ENCODE measurements at places on chromosomes 1 and 21. TPM values are rescaled to one million over a fixed set of nuclear protein-coding genes. Genes with fewer than 3 reads are reported as not detected.

GRCh38 chr1:89125240-89125912, 538 bp downstream of the GBP2 start:
- DNase-seq: no peak

ZNF124 gene
- 57.7 TPM for total RNA-seq

DNA sequence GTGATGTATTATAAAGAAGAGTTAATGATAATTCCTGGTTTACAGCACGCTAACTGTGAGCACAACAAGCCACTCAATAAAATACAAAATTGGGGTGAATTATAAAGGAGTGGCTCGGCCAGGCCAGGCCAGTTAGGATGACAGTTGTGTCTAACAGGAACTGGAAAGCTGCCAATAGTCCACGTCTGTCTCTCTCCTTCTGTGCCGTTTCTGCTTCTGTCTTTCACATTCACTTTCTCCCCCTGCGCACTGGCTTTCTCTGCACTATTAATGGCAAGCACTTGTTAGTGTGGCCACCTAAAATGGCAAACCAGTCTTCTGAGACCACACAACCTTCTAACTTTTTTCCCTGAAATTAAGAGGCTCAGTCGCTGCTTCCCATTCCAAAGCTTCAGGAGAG, 394.3 kb downstream of the NTNG1 start:
- no peak for DNase-seq

GRCh38 chr1:164466429-164466828, 92.6 kb upstream of the PBX1 start:
- no peak for DNase-seq

- DNase-seq: no peak
Measured at GRCh38 chr1:19864570-19865160, 17.5 kb upstream of the OTUD3 start.

ACAP3 gene
- 21.4 TPM for total RNA-seq

DNA sequence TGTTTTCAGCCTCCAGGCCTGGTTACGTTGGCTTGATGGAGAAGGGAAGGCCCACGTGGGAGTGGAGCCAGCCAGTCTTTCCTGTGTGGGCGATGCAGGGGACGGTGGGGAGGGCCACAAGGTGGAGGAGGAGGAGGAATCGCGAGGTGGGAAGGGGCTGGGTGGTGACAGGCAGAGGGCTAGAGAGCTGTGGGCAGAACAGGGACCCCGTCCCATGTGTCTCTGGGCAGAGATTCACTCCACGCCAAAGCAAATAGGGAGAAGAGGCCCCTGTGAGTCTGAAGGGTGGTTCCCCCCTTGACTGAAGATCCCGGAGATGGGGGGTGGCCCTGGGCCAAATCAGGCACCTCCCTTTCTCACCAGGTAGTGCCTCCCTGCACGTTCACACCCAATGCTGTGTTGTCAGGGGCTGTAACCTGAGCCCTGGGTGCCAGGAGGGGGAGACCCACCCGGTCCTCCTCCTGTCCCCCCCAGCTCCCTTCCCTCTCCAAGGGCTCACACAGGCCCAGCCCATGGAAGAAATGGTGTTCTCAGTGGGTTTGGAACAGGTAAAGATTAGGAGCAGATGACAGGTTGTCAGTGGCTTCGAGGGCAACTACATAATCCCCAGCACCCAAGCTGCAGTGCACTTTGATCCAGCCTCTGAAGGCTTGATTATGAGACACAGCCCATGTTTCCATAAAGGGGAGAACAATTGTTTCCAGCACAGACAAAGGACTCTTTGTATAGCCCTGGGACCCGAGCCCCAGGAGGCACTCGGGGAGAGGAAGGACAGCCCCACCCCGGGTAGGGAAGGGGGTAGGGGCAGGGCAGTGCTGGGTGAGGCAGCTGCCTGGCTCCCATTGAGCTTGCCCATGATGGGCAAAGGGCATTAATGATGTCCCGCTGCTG, 37.7 kb upstream of the GPR37L1 start:
- DNase-seq: no peak

CELSR2 gene
- 4.6 TPM for total RNA-seq

DNA sequence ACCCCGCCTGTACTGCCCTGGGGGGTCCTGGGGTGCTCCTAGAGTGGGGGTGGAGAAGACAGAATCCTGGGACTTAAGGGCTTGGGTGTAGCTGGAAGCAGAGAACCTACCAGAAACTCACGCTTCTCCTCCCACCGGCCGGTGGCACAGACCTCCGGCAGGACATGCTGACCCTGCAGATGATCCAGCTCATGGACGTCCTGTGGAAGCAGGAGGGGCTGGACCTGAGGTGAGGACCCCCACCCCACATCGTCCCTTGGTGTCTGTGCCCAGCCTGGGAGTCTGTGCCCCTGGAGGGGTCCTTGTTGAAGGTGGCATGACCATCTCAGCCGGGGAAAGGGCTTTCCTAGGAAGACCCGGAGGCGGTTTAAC, 70.8 kb downstream of the PIK3CD start:
- DNase-seq: no peak

DNA sequence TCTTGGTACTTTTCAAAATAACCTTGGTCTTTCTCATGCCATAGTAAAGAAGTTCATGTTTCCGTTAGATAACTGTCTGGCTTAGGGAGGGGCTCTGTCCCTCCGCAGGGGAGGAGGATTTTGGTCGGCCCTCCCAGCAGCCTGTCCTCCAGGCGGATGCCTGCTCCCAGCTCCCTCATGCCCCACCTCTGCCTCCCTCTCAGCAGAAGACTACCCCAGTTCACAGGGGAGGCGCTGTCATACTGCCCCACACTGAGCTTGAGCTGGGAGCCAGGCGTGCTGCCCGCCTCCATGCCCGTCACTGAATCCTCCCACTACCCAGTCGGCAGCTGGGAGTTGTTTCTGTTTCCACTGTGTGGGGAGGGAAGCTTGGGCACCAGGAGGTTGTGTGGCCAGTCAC, 127.3 kb downstream of the CAMTA1 start:
- no peak for DNase-seq

- DNase-seq: peak; percentile 94
Measured at GRCh38 chr1:203504400-203505250, 10.7 kb downstream of the OPTC start.

CNIH4 gene
- total RNA-seq: 26.0 TPM

GRCh38 chr21:41367945-41368734, 6.3 kb downstream of the MX2 start:
- DNase-seq: peak; percentile 56

USH2A gene
- total RNA-seq: not detected

- no peak for DNase-seq
Measured at GRCh38 chr1:67589519-67590233, 95.3 kb upstream of the GADD45A start.

GRCh38 chr1:178686407-178686806, 38.6 kb upstream of the RALGPS2 start:
- no peak for DNase-seq

LEMD1 gene
- not detected for total RNA-seq

CFHR5 gene
- total RNA-seq: not detected

DNA sequence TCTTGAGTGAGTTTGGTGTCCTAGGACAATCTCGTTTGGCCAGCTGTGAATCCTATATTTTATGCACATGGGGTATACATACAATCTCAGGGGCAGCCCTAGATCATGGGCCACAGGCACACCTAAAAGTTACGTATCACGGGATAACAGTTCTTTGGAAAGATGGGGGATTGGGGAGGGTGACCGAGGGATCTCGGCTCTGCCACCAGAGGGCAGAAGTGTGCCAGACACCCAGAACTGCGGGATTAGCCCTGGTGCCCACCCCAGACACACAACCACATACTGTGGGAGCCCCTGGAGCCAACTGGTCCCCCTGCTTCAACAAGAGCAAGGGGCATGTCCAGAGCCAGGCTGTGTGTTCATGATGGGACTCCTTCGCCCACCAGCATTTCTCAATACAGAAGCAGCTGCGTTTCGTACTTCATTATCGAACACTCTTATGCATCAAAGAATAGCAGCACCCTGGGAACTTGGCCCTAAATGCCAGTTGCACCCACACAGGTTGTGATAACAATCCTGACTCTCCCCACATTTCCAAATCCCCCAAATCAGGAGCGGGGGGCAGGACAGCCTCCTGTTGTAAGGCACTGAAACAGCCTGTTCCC, 37.4 kb downstream of the TMCO4 start:
- DNase-seq: no peak

GRCh38 chr1:105137543-105138457, 1388.1 kb downstream of the AMY1C start:
- DNase-seq: no peak

DNA sequence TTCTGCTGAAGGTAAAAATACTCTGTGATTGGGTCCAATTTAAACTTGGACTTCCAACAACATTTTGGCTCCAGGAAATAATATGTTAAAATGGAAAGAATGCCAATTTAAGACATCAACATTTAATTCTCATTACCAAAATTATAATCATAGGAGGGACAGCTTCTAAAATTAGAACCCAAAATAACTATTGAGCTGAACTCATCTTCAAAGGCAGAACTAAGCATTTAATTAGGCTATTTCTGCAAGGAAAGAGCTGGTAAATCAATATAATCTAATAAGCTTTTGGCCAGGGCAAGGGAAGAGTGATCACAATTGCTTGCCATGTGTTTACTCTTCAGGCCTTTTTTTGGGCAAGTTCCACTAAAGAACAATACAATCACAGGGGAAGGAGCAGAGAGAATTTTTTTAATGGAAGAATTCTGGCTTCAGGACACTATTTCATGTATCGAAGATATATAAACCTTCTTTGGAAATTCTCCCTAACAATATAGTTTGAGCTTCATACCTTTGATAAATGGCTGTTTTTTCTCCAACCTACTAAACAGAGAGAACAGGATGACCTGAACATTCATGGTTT, 133.1 kb upstream of the PTBP2 start:
- DNase-seq: no peak

DNA sequence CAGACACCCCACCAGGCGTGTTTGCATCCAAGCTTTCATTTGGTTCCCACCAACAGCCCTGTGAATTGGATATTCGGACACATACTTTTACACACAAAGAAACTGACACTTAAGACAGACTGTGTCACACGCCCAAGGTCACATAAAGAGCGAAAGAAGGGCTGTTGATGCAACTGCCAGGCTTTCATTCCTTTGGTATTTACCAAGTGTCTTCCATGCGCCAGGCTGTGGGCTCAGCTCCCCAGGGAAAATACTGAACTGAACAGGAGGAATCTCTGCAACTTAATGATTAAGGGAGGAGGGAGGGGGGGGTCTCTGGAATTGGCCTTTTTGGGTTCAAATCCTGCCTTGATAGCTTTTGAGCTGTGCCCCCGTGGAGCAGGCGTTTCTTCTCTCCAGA, 122.8 kb downstream of the ACTL8 start:
- DNase-seq: no peak

DNA sequence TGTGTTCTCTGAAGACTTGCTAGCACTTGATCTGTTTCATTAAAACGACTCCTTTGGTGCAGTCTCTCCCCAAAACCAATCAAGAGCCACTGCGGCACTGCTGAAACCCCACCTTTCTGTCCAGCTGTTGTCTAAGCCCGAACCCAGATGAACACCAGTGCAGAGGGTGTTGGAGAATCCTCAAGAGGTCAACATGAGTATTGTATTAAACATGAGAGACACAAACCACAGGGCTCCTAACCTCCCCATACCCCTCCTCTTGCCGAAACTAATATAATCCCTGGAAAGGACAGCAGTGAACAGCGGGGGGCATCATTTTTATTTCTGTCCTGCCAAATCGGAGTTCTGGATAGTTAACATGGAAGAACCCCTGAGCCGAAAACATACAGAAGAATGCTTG, 333.9 kb downstream of the CAMTA1 start:
- no peak for DNase-seq

DNA sequence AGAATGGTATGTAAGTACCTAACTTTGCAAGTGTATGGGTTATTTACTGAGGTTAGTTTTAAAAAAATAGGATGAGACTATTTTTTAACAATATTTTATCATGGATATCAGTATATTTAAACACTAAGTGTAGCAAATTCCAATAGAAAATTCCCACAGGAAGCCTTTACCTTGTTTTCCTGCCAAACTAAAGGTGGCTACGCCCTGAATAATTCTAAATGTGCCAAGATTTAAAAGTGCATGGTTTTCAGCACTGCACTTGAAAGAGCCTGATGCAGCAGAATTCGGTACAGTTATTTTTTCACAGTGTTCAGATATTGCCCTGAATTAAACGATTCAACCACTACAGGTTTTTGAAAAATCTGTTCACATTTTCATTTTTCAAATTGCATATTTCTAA, 1622.8 kb upstream of the B3GALT2 start:
- DNase-seq: no peak

IFI44 gene
- total RNA-seq: 22.8 TPM

ACKR1 gene
- total RNA-seq: 33.5 TPM

GRCh38 chr1:20584890-20585289, 4.0 kb upstream of the CDA start:
- no peak for DNase-seq

SV2A gene
- 4.9 TPM for total RNA-seq

All from sigmoid colon (tissue), 7 donors.